Stimulated activated CD4-positive, alpha-beta T cell treated with anti-CD3 and anti-CD28 coated beads, Interleukin-4, amount 100 ng/mL, for 24 hours (primary cell): ENCODE measurements at places on chromosomes 2 and 18.

GRCh38 chr2:45382744-45383143 lies 228.3 kb downstream of the SRBD1 start:
- no peak for DNase-seq

- no peak for DNase-seq
Measured at GRCh38 chr2:129296806-129297205, 682.7 kb upstream of the RAB6C start.

GRCh38 chr2:30293303-30293921 lies 62.1 kb downstream of the LBH start:
- DNase-seq: no peak

DNA sequence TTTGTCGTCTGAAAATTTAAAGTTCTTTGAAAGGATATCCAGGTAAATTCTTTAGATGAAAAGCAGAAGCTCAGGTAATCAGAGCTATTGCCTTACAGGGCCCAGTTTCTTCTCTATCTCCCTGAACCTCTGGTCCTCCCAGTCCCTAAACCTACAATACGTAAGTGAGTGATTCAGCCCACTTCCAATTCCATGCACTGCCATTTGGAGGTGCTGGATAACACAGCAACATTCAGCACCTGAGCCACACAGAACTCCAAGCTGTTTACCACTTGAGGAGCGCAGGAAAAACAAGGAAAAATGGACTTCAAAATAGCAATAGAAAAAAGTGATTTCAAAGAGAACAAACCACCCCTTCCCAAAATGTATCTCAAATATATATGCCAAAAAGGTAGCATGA lies 105.0 kb upstream of the DNAJC10 start:
- no peak for DNase-seq

DNA sequence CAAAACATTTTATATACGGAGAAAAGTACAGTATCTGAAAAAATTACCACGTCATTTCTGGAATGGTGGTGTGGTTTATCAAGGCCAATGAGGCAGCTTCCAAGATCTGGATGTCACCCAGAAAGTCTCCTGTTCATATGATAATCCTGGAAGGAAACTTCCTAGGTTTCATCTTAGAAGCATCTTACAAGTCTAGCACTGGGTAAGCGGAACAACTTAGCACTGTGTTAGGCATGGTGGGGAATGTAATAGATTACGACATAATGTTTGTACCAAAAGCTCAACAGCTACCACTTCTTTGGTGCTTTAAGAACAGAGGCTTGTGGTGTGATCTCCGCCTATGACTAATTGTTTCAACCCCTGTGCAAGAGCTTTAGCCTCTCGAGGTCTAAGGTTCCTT lies 63.1 kb upstream of the LYPD1 start:
- no peak for DNase-seq

- peak; percentile 72 for DNase-seq
Measured at GRCh38 chr2:9139491-9140443, 66.8 kb upstream of the ASAP2 start.

- peak; percentile 81 for DNase-seq
Measured at GRCh38 chr2:64522843-64523428, 1.2 kb upstream of the AFTPH start.

DNA sequence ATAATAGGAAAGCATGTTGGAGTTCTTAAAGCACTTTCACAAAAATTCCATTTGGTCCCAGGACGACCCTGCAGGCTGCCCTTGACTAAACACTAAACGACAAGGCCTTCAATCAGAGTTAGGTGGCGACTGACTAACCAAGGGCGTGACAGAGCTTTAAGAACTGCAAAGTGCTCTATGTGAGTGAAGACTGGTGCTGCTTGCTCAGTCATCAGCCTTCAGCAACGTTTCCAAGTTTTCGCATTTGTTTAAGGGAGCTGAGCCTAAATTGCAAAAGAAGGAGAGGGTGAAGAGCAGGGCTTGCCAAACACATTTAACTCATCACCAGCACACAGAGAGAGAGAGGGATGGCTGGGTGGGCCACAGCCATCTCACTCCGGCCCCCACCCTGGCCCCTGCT lies 204.7 kb upstream of the PID1 start:
- no peak for DNase-seq

GRCh38 chr2:80938463-80938862 lies 633.9 kb upstream of the LRRTM1 start:
- no peak for DNase-seq

- DNase-seq: no peak
Measured at GRCh38 chr2:109304731-109305470, 175.9 kb downstream of the SH3RF3 start.

DNA sequence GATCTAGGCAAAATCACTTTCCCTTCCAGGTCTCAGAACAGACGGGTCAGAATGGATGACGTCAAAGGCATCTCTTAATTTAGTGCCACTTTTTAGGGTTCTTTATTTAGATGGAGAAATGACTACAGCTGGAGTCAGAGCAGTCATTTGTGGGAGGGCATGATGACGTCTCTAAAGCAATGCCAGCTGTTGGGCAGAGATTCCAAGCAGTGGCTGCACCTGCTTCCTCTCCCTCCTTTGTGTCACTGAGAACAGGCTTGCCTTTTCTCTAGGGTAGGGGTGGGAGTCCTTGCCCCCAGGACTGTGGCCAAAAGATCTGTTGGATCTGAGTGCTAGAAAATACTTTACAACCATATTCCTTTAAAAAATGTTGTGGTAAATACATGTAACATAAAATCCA lies 28.7 kb upstream of the SKOR2 start:
- no peak for DNase-seq

DNA sequence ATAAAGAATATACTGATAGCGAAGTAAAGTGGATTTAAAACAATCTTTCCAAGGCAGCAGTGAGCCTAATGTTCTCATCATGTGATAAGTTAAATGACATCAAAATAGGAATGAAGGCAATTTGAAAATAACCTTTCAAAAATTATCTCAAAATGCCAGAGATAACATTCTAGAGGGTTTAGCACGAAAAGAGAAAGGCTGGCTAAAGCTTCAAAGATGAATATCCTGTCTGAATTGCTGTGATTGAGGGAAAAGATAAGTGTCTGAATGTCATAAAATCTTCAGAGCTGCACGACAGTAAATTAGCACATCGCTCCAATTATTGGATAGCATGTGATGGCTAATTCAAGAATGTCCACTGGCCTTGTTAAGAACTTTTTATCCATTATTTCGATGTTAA lies 159.3 kb downstream of the PID1 start:
- no peak for DNase-seq

DNA sequence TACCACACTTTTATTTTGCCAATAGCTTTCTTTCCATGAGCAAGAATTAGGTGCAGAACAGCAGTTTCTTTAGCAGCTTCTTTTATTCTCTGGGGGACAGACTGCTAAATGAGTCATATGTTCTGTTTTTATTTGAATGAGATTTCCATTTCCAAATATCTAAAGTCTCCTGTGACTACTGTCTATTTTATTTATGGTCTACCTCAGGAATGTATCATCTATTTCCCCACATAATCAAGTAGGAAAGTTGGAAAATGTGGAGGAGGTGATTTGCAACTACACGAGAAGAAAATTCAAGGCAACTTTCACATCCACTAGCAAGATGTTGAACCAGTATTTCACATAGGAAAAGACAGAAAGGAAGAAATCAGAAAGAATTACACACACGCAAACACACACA lies 139.9 kb upstream of the MEX3C start:
- no peak for DNase-seq

DNA sequence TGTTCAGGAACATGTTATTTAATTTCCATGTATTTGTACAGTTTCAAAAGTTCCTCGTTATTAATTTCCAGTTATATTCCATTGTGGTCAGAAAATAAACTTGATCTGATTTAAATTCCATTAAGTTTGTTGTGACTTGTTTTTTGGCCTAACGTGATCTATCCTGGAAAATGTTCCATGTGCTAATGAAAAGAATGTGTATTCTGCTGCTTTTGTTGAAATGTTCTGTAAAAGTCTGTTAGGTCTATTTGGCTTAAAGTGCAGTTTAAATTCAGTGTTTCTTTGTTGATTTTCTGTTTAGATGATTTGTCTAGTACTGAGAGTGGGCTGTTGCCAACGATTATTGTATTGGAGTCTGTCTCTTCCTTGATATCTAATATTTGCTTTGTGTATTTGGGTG lies 148.0 kb downstream of the UBR3 start:
- no peak for DNase-seq

DNA sequence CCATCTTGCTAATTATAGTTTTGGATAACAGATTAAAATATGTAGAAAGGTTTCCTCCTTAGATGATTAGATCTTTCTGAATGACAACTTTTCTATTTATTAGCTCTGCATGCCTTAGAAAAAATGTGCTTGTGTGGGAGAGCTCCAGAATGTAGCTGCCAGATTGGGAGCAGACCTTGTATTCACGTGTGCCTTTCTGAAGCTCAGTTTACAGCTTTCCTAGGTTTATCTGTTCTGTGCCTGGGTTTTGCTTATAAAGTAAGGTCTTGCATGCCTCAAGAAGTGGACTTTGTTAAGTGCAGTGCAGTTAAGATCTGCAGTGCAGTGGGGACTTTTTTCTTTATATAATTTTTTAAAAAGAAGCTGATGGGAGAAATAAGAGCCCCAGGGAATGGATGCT lies 179.0 kb downstream of the DCC start:
- no peak for DNase-seq

DNA sequence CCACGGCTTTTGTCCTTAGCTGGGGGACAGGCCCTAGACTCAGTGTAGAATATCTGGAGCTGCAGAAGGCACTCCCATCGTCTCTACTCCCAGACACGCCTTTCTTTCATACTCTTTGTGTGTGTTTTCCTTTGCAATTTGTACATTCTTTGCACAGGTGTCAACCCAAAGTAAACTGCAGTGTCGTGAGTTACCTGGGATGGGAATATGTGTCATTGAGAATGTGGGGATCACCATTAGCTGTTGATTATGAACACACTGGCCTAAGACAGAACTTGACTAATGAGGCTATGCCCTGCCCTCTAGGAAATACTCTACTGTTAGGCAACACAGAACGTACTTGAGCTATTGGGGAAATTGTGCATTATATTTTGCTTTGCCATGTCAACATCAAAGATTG lies 233.3 kb downstream of the SETBP1 start:
- no peak for DNase-seq

- no peak for DNase-seq
Measured at GRCh38 chr2:126934809-126935208, 36.1 kb downstream of the TEX51 start.

- DNase-seq: no peak
Measured at GRCh38 chr18:75162467-75162866, 46.5 kb downstream of the PTGR3 start.

- no peak for DNase-seq
Measured at GRCh38 chr2:120293096-120294007, 40.7 kb downstream of the RALB start.

- no peak for DNase-seq
Measured at GRCh38 chr2:85308896-85309555, 18.8 kb downstream of the TGOLN2 start.

DNA sequence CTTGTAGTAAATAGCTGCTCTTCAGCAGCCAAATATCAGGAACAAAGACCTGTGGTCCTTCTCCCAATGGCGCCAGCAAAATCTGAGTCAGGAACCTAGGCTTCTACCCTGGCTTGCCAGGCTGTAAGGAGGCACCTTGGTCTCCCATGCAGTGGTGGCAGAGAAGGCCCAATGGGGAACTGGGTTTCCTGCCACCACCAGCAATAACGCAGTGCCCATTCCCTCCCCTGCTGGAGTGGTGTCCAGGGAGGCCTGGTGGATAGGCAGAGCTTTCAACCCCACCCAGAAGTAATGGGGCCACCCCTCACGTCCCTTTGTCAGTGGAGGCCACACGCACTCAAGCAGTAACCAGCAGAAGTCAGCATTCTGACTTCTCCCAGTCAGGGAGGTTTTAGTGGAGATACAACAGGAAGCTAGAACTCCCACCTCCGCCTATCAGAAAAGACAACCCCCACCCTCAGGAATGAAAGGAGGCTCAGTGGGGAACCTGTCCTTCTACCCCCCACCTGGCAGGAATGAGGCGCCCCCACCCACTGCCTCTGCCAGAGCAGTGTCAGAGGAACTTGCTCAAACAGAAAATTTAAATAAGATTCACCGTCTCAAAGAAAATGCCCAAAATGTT lies 132.4 kb downstream of the COPS8 start:
- DNase-seq: no peak

- no peak for DNase-seq
Measured at GRCh38 chr2:221448844-221449390, 123.2 kb downstream of the EPHA4 start.

DNA sequence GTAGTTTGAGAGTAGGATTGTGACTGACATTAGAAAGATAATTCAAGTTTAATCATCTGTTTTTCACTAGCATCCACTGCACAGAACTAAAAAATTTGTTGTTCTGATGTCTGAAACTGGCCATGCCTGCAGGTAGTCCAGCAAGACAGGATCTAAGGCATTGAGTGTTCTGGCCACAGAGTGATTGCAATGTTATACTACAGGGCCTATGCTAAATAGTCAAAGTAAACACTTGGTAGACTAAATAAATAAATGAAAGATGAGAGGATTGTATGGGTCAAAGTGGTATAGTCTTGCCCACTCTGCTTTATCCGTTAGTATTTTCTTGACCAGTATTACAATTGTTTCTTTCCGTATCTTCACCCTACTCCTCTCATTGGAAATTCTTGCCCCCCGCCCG lies 27.6 kb upstream of the FANCL start:
- DNase-seq: no peak

DNA sequence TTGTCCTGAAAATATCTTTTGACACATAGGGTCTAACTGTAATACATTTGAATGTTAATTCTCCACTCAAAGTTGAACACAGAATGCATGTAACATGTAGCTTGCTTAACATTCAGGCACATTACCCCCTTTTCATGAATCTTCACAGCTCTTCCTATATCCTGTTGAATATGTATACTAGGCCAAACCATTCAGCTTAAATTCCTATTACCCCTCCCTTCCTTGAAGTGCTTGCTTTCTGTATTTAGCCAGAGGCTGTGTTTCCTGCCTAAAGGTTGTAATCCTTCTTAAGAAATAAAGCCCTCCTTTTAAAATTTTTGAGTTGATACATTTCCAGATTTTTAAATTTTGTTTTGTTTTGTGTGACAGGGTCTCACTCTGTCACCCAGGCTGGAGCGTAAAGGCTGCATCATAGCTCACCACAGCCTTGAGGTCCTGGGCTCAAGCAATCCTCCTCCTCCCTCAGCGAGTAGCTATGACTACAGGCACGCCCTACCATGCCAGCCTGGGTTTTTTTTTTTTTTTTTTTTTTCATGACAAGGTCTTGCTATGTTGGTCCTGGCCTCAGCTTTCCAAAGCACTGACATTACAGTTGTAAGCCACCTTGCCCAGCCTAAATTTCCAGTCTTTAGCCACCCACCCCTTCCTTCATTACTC lies 357.6 kb downstream of the DSC3 start:
- no peak for DNase-seq

DNA sequence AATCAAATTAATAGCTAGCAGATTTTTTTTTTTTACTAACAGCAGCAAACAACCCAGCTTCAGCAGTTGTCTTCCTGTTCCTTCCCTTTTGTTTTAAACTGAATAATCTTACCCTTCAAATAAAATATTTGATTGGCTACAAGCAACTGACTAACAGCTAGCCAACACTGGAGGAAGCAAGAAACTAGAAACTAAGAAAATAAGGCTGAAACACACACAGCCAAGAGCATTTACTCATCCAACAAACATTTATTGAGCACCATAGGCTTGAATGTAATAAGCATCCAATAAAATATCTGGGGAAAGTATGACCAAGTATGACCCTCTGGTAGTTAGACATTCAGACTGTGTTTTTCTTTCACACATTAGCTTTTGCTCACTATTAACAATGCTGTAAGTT lies 189.2 kb downstream of the CD226 start:
- DNase-seq: no peak
